ENCODE measurements at places on chromosomes 13 and 19. TPM values are rescaled to one million over a fixed set of nuclear protein-coding genes. Genes with fewer than 3 reads are reported as not detected.

DNA sequence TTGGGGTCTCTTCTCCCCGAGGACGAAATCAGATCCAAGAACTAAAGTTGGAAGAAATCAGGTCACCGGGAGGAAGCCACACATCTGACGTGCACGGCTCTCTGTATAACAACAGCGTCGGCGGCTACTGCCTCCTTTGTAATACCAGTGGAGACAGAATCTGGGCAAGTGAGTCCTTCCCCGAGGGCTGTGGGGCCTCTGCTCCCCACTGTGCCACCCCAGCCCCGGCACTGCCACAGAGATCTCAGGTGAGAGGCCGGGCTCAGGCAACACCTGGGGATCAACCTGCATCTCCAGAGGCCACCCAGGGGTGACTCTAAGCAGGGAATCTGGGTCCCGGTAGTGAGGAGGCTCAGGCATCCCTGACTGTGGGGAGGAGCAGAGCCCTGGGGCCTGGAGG is 33.7 kb upstream of the C13orf46 start:
- H3K27ac ChIP-seq, result no peak overlapping the region
- no peaks in the 10 kb centered on the region for H3K27me3 ChIP-seq
- DNase-seq, result peak; percentile 49
- no peaks in the 10 kb centered on the region for H3K4me1 ChIP-seq
- H3K36me3 ChIP-seq, result no peaks in the 10 kb centered on the region

Gene SIGLEC7
- 4.0 TPM for total RNA-seq

DNA sequence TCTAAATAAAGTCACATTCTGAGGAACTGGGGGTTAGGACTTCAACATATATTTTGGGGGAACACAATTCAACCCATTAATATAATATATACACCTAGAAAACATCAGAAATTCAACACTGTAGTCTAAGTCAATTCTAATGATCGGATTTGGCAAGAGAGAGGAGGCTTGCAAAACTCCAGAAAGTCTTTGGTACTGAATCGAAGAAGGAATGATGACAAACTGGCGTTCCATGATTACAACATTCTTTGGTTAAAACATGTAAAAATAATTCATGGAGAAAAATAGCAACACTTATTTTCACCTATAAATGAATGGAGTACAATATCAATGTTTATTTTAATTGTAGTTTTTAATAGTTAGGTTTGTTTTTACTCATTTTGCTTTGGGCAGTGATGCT is 62.4 kb downstream of the MBNL2 start:
- H3K27me3 ChIP-seq, result no peaks in the 10 kb centered on the region
- H3K4me3 ChIP-seq, result no peak overlapping the region
- DNase-seq, result no peak
- no peak overlapping the region for H3K27ac ChIP-seq

DNA sequence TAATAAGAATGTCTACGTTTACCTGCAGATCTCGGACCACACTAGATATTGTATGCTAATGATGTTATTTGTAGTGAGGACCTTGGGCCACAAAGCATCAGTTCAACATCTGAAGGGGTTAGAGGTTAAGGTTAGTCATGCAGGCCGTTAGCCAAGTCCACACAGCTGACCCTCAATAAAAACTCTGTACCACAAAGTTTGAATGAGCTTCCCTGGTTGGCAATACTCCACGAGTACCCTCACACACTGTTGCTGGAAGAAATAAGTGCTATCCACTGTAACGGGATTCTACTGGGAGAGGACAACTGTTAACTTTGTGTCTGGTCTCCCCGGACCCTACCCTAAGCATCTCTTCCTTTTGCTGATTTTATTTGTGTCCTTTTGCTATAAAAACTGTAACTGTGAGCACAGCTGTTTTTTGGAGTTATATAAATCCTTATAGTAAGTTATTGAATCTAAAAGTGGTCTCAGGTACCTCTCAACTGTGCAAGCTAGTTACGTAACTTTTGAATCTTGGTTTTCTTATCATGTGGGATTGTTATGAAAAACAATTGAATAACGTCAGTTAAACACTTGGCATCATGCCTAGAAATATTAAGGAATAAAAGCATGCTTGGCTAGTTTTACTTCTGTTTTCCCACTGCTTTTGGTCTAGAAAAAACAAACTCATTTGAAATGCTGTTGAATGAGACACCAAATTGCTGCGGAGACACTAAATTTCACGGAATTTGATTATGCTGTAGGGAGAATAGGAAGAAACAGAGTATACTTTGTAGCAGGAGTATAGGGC is 181.5 kb downstream of the DNAJC3 start:
- no peaks in the 10 kb centered on the region for H3K27me3 ChIP-seq
- no peaks in the 10 kb centered on the region for H3K36me3 ChIP-seq
- H3K4me1 ChIP-seq, result no peaks in the 10 kb centered on the region
- DNase-seq, result peak; percentile 26
- no peak overlapping the region for H3K27ac ChIP-seq
- H3K4me3 ChIP-seq, result no peak overlapping the region

- H3K36me3 ChIP-seq, result no peaks in the 10 kb centered on the region
- H3K27me3 ChIP-seq, result no peaks in the 10 kb centered on the region
- no peaks in the 10 kb centered on the region for H3K4me1 ChIP-seq
- no peak overlapping the region for H3K27ac ChIP-seq
- no peak overlapping the region for H3K4me3 ChIP-seq
- DNase-seq, result no peak
Measured at GRCh38 chr13:62964522-62964921, 1548.9 kb upstream of the PCDH20 start.

Gene CDK8
- total RNA-seq, result 10.4 TPM

GRCh38 chr19:5587071-5587455 is 19.3 kb upstream of the TINCR start:
- H3K4me3 ChIP-seq, result no peak overlapping the region
- no peaks in the 10 kb centered on the region for H3K36me3 ChIP-seq
- no peak for DNase-seq

Gene ZNF8
- total RNA-seq, result 9.0 TPM

Gene CABP5
- total RNA-seq, result not detected

DNA sequence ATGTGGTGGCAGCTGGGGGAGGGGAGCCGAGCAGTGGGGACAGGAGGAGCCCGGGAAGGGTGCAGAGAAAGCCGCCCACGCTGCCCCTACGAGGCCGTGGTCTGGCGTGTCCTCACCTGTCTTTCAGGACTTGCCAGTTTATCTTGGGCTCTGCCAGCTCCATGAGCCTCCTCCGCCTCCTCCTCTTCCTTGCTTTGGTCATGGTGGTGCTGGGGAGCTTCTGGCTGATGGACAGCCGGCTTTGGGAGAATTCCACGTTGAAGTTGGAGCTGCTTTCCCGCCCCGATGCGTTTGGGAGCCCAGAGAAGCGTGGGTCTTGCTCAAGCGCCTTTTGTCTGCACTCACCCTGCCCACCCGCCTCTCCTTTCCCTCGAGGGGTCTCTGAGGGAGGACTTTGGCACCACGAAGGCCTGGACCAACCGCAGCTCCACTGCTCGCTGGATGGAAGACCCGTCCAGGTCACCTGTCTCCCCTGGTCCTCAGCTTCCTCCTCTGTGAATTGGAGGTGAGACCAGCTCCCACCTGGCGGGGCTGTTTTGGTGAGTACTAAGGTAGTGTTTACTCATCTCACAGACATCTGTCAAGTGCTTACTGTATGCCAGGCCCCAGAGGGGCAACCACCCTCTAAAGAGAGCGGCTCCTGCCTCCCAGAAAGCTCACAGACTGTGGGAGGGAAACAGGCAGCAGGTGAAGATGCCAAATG is 29.7 kb upstream of the MIER2 start:
- no peaks in the 10 kb centered on the region for H3K36me3 ChIP-seq
- no peak for DNase-seq
- H3K27ac ChIP-seq, result no peak overlapping the region
- H3K4me3 ChIP-seq, result no peak overlapping the region
- H3K27me3 ChIP-seq, result no peaks in the 10 kb centered on the region
- H3K4me1 ChIP-seq, result no peaks in the 10 kb centered on the region

DNA sequence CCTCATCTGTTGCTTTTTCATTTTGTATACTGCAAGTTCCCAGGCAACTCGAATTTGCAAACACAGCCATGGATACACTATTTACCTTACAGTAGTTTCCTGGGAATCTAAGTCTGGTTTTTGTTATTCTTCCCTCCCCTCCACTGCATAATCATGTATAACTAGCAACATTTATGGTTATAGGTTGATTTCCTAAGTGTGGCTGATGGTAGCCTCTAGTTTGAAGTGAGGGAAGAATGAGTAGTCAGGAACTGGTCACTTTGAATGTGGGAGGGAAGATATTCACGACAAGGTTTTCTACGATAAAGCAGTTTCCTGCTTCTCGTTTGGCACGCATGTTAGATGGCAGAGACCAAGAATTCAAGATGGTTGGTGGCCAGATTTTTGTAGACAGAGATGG is at the start of gene KCNRG:
KCNRG (plus strand) TSS at position 187 of the 400 bp plus-strand sequence; CDS start at position 237, 50 bp downstream.
- peaks cover 7% of the 10 kb centered on the region for H3K36me3 ChIP-seq
- no peaks in the 10 kb centered on the region for H3K27me3 ChIP-seq
- no peak within 1 kb of the TSS for H3K4me3 ChIP-seq
- no peaks in the 10 kb centered on the region for H3K4me1 ChIP-seq
- H3K27ac ChIP-seq, result no peak within 1 kb of the TSS
- DNase-seq, result peak; percentile 39

Gene ZGLP1
- total RNA-seq, result 4.6 TPM

GRCh38 chr13:110336681-110337080 is 29.6 kb downstream of the COL4A2 start:
- H3K4me3 ChIP-seq, result no peak overlapping the region
- no peaks in the 10 kb centered on the region for H3K36me3 ChIP-seq
- no peak for DNase-seq
- no peaks in the 10 kb centered on the region for H3K27me3 ChIP-seq

DNA sequence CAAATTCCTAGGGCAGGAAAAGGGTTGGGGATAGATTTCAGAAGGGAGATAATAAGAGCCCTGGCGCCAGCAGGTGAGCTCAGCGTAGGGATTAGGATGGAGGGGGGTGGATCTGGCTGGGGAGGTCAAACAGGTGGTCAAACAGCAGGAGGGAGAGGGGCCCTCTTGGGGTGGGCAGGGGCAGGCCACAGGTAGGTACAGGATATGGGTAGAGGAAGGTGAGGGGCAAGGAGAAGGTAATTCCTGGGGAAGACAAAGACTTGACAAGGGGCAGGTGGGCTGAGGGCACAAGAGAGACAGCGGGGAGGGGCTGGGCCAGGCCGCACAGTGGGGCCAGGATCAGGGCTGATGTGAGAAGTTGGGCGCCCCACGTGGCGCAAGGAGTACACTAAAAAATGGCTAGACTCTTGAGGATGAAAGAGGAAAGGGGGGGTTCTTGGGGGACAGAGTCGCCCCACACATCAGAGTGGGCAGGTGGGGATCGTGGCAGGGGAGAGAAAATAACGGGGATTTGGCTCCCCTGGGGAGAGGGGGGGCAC is 713 bp downstream of the KRI1 start:
- H3K36me3 ChIP-seq, result peaks cover 4% of the 10 kb centered on the region
- H3K27ac ChIP-seq, result peak overlapping the region; percentile 78
- peak overlapping the region; percentile 62 for H3K4me3 ChIP-seq

Gene ZNF345
- 8.5 TPM for total RNA-seq

GRCh38 chr19:54420383-54421168 is 5.3 kb downstream of the TTYH1 start:
- peak; percentile 88 for DNase-seq
- no peaks in the 10 kb centered on the region for H3K4me1 ChIP-seq
- peaks cover 6% of the 10 kb centered on the region for H3K27me3 ChIP-seq
- no peak overlapping the region for H3K27ac ChIP-seq
